ENCODE measurements at places on chromosomes 4 and X.

DNA sequence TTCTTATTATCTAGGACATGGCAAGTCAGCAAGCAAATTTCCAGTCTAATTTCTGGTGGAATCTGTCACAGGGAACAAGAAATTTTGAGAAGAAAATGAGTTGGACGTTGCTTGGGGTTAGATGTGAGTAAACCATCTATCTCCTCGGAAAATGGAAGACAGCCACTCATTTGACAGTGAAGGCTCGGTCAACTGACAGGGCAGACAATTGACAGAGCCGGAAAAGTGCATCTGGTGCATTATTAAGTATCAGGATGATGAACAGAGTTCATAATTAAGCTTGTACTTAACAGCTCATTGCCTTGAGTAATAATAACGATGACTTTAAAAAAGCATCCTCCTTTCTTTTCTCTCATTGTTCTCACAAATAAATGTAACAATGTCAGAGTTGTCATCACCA, 168.4 kb downstream of the MAD2L1 start:
- no peak for DNase-seq

DNA sequence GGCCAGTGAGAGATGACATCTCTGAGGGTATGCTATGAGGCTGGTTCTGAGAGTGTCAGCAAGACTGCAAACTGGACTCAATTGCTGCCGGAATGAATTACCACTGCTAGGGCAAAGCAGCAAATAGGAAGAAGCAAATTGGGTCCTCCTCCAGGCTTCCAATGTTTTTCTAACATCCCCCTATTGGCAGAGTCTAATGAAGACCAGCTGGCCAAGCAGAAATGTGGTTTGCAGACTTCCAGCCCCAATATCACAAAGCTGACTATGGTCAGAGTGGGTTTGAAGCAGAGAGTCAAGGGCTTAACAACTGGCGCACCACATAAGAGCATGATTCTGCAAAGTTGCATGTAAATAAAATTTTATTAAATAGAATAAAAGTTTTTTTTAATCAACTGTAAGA, 225.4 kb upstream of the GLRA2 start:
- no peak for DNase-seq

DNA sequence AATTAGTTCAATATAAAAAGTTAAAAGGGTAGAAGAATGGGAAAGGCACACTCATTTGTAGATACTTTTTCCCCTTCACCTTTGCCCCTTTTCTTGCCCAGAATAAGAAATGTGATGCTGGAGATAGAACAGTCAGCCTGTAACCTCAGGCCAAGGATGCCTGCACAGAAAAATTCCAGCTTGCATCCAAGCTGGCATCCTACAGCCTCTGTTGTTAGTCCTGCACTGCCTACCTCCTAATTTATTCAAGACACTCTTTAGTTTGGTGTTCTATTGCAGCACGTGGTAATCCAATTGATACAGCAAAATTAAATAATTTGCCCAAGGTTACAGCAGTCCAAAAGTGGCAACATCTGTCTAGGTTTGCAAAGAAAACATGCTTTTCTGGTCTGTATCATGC, 9.7 kb upstream of the USO1 start:
- DNase-seq: no peak

- no peak for DNase-seq
Measured at GRCh38 chrX:40325161-40325560, 227.4 kb upstream of the BCOR start.

DNA sequence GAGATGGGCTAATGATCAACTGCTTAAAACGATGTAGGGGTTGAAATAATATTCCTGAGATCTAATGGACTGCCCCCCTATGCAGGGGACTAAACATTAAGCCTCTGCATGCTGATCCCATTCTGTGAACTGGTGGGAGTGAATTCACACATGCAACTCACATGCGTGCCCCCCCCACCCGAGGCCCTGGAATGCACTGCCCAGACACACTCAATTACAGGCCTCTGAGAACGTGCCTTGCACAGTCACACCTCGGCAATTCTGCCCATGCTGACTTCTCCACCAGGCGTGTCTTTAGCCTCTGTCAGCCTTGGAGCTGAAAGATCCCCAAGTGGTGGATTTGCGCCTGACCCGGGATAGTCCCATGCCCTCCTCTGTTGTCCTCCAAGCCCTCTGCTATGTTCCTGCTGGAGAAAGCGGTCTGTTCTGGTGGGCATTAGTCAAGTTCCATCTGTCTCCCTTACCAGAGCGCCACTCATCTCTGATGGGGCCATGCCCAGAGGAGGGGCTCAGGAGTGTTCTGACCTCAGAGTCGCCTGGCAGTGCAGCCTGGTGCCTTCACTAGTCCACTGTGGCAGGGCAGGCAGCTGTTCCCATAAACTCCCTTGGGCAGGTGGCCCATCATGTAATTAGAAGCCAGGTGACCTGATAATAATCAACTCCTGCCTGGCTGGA, 86.5 kb downstream of the DRD5 start:
- DNase-seq: no peak

GRCh38 chrX:47206316-47206715, 12.2 kb upstream of the CDK16 start:
- no peak for DNase-seq

DNA sequence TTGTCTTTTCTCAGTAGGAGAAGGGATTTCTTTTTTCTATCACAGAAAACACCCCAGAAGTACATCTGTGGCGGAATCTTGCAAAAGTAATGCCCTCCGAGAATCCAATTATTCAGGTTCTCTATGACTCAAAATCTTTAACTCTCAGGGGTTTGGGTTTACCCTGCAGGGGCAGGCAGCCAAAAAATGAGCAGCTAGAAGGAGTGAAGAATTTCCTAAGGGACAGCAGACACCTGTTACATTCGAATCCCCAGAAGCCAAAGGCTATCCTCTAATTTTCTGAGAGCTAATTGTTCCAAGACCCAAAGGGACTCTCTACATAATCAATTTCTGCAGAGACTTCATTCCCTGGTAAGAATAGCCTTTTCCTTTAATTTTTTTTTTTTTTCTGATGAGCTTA, 27.5 kb upstream of the CBR4 start:
- DNase-seq: no peak

DNA sequence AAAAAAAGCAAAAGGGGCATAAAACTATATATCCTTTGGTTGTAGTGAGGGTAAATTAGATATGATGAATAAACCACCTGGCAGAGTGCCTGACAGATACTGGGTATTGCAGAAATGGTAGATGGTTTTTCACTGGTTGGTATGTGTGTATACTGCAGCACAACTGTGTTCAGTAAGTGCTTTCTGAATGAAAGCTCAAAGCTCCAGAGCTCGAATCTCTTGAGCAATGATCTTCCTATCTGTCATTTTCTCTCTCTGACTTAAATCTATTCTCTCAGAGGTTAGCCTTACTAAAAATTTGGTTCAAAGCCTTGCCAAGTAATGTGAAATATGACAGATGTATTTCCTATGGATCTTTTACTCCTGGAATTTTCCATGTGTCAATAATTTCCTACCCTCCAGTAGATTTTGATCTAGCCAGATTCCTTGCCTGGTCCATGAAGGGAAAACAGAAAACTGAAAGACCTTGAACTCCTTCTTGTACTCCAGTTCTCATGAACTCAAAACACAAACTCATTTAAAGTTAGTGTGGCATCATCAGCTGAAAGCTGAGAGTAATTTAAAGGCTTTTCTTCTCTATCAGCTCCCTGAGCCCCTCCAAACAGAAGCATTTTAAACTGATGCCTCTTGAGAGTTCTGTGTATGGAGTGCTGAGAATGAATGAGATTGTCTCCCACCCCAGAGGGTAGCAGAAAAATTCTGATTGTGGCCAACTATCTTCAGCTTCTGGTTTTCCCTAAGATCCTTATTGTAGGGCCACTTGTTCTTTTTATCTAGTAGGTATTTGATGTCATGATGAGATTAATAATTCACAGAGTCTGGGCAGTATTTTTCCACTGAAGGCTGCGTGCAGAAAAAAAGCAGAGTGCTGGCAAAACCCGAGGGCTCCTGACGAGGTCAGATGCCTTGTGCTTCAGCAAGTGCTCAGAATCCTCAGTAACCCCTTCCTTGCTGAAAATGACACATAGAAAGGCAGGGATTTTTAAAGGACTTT, 363.4 kb upstream of the BOD1L1 start:
- no peak for DNase-seq

DNA sequence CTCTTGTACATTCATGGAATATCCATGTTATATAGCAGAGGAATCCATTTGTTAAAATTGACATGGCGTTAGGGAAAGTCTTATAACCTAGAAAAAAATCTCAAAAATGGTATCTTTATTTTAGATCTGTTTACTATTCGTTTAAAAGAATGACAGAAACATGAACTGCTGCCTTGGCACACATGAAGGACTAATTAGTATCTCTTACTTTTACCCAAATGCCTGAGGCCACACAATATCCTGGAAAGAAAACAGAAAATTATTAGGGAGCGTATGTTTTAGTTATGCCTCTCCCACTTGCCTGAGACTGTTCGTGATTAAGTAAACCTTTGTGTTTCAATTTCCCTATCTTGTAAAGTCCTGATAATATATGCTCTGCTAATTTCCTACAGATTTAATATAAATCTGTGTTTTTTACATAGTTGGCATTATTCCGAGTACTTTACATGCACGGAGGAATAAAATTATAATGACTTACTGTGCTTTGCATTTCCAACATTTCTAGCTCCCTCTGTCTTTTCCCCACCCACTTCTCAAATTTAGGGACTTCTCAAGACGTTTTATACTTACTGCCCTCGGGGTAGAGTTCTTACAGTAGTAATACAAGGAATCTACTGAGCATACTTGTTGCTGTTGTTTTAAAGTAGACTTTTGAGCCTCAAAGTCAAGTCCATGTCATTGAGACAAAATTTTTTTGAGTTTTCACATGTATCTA, 147.3 kb downstream of the VEGFC start:
- DNase-seq: no peak

DNA sequence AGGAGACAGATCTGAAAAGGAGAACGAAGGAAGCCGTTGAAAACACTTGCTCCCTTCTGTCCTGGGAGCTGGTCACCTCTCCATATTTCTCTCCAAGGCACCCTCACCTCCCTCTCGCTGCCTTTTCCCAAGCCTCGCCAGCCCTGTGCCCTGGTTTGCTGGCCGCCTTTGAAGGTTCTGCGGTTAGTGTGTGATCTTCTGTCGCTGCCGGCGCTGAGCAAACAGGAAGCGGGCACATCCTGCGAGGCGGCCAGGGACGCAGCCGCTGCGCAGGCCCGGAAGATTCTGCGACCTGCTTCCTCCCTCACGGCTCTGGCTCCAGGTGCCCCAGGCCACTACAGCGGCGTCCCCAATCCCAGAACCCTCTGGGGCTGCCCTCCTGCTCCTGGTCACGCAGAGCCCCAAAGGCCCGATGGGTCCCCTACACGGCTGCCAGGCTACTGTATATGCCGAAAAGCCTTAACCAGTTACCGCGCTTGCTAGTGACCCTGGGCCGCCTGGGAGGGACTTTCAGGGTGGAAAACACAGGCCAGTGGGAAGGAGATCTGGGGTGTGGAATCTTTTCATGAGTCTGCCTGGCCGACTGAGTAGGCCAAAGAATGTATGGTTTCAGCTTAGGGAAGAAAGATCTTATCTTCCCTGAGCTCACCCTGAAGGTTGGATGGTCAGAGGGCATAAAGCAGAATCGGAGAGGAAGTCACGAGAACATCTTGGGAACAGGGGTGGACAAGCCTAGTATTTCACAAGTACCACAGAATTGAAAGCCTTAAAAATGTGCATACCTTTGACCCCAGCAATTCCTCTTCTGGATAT, 2.3 kb upstream of the SASH3 start:
- no peak for DNase-seq

DNA sequence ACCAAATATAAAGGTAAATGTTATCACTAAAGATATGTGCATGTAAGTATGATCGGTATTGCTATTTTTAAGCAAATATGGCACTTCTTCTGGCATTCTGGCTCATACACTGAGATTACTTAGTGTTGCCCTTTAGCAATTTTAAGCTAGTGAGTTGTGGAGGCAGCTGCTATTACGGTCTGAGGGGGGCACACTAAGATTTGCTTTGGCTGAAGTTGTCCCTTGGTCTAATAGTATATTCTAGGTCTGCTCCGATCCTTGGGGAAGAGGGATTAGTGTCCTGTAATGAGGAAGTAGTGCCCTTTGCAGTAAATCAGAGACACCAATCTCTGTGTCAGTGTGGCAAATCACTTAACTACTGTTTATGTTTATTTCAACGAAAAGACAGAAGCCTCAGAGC, 196.5 kb upstream of the FTHL17 start:
- no peak for DNase-seq

GRCh38 chrX:36575670-36576069, 432.5 kb upstream of the FAM47C start:
- no peak for DNase-seq

DNA sequence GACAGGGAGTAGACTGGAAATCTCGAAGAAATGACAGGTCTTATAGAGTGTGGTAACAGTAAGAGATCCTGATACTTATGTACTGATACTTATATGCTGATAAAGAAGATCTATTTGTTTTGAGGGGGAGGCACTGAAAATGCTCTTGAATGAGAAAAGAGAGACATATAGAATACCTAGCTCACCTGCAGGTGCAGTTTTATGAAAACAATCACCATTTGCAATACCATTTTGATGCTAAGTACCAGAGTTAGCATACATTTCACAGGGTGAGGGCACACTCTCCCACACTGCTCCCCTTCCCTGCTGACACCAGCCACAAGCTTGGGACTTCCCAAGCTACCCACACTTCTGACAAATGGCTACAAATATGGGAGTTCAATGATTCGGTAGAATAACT, 1490.1 kb upstream of the IGFBP7 start:
- DNase-seq: no peak

- no peak for DNase-seq
Measured at GRCh38 chr4:181848357-181848756, 394.8 kb upstream of the TENM3 start.

DNA sequence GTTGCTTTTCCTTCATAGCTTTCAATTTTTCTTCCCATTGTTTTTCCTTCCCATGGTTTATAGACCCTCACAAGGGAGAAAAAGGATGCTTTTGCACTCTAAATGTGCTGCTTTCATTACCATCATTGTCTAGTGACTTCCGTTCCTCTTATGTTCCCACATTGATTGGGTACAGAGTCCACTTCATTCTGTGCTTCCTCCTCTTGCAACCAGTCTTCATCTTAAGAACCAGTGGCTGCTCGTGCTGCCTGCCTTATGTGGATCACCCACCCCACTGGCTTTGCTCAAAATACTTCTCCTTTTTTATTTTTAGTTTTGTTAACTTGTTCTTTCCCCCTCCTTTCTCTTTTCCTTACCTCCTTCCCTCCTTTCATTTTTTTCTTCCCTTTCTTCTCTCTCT, 76.5 kb upstream of the BOD1L1 start:
- DNase-seq: no peak

GRCh38 chr4:7945709-7946380, 6.2 kb upstream of the AFAP1 start:
- DNase-seq: no peak

DNA sequence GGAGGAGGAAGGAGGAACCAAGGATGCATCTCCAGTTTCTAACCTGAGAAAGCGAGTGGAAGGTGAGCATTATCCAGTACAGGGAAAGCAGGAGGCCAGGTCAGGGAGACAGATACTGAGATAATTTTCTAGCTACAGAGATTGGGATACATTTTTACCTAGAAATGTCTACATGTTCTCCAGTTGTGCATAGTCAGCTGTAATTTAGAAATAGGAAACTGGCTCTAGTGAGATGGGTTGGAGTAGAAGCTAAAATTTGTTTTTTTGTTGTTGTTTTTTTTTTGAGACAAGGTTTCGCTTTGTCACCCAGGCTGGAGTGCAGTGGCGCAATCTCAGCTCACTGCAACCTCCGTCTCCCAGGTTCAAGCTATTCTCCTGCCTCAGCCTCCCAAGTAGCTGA, 71.3 kb downstream of the FNIP2 start:
- DNase-seq: no peak
